Spinal cord (tissue), 10 donors: ENCODE measurements at places on chromosomes 13 and 19. TPM values are rescaled to one million over a fixed set of nuclear protein-coding genes. Genes with fewer than 3 reads are reported as not detected.
A peak's percentile ranks its signal among the peaks of the same experiment; 100 is the strongest.

The CYP2F1 gene
- total RNA-seq, result not detected

The TRAPPC5 gene
- total RNA-seq, result 24.5 TPM

The CCDC8 gene
- total RNA-seq, result 37.9 TPM

The ELSPBP1 gene
- 0.40 TPM for total RNA-seq

The BTBD2 gene
- 45.6 TPM for total RNA-seq

The CYP4F8 gene
- total RNA-seq, result not detected

The TEX29 gene
- 0.61 TPM for total RNA-seq

The PEAK3 gene
- total RNA-seq, result not detected

The KLF1 gene
- 3.2 TPM for total RNA-seq

DNA sequence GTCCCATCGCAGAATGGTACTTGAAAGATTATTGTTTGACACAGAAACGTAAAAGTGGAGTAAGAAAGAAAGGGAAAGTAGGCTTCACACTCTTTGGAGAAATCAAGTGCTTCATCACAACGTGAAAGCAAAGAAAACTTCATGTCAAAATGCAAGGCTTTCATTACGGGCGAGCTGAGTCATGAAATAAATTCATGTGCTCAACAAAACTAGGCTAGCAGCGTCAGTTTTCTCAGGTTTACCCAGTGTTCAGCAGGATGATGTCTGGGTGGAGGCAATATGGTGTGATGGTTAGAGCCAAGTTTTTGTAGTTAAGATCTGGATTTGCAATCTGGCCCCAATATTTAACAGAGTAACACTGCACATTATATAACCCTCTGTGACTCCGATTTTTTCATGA, 128.0 kb downstream of the TRPC4 start:
- DNase-seq, result no peak

DNA sequence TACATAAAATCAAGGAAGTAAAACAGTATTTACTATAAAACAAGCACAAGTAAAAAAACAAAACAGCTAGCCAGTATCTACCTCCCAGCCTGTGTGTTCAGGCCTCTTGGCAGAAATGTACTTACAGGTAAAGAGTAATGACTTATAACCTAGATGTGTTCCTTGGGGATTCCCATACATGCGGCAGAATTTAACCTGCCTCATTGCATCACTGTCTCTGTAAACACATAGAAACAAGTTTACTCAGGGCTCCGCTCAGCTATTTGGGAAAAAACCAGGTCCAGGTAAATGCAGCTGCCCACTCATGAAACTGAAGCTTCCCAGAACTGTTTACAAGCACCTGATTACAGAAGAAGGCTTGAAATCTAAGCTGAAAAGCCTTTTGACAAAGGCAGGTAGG, 50.7 kb upstream of the SERP2 start:
- DNase-seq, result no peak

GRCh38 chr13:107003911-107004310, 436.0 kb upstream of the ARGLU1 start:
- no peak for DNase-seq

DNA sequence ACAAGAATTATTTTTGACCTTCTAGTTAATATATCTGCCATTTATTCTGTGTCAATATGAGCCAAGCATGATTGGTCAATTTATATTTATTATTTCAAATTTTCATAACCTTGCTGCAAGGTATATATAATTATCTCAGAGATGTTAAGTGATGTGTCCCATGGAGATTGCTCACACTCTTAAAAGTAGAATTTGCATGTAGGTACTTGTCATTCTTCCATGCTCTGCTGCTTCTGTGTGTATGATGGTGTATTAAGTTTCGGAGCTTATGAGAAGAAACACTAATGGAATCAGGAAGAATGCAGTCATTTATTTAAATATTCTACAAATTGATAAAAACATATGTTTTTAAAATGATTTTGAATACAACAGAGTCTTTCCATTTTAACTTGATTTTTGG, 586.8 kb upstream of the MIR17HG start:
- DNase-seq, result no peak

DNA sequence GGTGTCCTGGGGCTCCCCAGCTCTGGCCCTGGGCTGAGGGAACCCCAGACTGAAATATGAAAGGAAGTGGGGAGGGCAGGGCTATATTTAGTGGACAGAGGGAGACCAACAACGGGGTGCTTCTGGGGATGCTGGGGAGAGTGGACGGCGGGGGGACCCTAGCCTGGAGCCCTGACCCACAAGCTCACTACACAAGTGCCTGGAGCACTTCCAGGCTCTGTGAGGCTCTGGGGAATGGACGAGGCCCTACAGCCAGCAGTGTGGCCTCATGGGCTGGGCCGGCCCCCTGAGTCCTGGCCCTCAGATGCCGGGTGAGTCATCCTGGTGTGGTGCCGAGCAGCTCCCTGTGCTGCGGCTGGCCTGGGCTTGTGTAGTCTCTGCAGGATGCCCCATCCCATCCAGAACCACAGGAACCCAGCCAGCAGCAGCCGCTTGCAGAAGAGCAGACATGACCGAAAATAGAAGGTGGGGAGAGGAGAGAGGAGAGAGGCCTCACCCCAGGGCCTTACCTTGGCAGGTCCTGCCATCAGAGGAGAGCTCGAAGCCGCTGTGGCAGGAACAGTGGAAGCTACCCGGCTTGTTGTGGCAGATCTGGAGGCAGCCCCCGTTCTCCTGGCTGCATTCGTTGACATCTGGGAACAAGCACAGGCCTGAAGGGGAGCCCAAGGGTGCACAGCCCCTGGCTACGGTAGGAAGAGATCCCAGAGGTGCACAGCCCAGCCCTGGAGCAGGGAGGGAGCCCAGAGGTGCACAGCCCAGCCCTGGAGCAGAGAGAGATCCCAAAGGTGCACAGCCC, 26.1 kb downstream of the GAS6 start:
- peak; percentile 76 for DNase-seq

DNA sequence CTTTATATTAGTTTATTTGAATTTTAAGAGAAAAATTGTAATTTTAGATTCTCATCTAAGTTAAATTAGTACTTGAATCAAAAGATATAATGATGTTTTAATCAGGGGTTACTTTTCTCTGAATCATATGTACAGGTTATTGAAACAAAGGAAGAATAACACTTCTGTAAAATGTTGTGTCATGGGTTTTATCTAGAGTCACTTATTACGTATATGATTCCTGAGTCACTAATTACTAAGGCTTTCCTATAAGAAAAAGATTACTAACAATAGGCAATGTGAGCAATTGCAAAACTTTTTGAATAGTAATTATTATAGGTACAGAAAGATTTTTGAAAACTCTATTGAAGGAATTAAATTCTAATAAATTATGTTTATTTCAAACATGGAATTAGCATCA, 99.2 kb upstream of the KLF5 start:
- no peak for DNase-seq

- peak; percentile 74 for DNase-seq
Observed at GRCh38 chr19:57719901-57720519, 7.4 kb downstream of the ZNF671 start.

- no peak for DNase-seq
Observed at GRCh38 chr13:42266473-42266872, 5.5 kb upstream of the AKAP11 start.

GRCh38 chr19:18502246-18502637, 19.6 kb downstream of the ELL start:
- DNase-seq, result no peak

DNA sequence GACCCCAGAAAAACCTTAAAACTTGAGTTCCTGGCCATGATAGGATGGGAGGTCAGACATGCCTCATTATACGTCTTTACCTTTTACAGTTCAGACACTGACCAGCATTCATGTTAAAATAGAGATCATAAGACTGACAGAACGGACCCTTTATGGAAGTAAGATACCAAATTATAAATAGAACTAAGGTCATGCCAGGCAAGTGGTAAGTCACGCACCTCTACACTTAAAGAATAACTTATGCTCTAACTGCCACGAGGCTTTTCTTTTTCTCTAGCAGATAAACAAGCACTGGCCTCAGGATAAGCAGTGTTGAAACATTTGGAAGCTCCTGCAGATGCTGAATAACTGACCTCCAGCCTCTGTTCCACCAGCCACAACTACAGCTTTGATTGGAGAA, 28.4 kb downstream of the GPR42 start:
- no peak for DNase-seq

DNA sequence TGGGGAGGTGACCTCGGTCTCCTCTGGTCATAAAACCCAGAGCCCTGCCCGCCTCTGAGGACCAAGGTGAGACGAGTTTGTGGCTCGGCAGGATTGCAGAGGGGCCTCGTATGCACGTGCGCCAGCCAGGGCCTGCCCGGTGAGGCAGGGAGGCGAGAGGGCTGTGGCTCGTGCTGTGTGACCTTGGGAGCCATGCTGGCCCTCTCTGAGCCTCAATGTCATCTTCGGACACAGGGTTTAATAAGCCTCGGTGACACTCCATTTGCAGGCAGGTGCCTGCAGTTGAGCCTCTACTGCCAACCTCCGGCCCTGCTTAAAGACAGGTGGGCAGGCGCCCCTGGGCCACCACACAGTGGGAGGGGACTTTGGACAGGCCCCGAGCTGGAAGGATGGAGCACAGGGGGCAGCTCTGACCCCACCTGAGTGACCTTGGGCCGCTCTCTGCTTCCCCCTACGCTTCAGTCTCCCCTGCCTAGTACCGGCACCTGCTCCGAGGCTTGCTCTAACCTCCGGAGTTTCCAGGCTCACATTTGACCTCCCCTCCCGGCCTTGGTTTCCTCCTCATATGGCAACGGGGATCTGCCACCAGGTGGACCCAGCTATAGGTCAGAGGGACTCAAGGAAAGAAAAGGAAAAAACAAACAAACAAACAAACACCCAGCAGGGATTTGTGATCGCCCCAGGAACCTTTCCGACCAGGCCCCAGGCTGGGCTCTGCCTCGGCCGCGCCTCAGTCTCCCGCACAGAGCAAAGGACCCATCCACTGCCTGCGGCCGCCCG, 3.1 kb downstream of the ZBTB7A start:
- DNase-seq, result no peak

GRCh38 chr13:77810430-77810829, 108.2 kb downstream of the EDNRB start:
- DNase-seq, result no peak

DNA sequence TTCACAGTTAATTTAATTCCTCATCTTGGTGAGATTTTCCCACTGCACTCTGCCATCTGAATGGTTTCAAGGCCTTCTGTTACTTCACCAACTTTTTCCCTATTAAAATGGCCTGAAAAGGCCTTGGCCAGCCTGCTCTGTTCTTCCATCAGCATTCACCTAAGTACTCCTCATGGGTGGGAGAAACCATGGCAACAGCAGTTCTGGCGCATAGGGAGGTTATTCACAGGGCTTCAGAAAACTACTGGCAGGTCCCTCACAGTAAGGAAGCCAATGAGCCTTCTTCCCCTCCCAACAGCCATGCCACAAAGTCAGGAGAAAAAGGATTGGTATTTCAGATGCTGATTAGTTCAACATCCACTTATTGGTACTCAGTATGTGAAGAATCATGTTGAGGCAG, 17.2 kb upstream of the GJB2 start:
- DNase-seq, result peak; percentile 69

DNA sequence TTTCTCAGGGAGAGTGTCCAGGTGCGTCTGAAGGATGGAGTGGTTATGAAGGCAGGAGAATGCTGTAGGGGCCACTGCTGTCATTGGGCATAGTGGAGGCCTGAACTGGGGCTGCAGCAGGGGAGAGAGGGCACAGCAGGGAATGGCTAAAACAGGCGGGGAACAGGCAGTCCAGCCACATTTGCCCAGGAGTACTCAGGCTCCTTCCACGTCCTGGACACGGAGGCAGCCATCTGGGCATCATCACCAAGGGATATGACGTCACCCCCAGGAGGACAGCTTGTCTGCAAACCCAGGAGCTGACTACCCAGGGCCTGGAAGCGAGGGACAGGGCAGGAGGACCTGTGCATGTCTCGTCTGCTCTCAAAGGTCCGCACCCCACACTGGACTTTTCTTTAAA, 22.2 kb downstream of the VSTM2B start:
- DNase-seq, result no peak
